ENCODE measurements at places on chromosomes 3 and 15.

GRCh38 chr3:145015253-145015652 lies 1043.6 kb downstream of the DIPK2A start:
- no peak for DNase-seq

- no peak for DNase-seq
These were observed 182.2 kb downstream of the NAALADL2 start for GRCh38 chr3:175041369-175041768.

DNA sequence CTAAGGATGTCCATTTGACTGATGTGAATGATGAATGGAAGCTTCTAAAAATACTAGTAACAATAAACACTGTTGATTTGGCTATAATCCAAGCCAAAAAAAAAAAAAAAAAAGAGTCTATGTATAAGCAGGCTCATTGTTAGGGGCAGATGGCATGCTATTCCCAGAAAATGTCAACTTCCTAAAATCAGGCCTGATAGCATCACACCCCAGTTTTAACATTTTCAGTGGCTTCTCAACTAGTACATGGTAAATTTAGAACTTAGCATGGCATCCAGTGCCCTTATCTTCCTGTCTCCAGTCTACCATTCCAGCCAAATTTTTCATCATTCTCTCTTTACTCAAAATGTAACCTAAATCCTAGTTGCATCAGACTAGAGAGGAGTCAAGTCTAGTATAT lies 288.2 kb upstream of the ZNF385D start:
- no peak for DNase-seq

DNA sequence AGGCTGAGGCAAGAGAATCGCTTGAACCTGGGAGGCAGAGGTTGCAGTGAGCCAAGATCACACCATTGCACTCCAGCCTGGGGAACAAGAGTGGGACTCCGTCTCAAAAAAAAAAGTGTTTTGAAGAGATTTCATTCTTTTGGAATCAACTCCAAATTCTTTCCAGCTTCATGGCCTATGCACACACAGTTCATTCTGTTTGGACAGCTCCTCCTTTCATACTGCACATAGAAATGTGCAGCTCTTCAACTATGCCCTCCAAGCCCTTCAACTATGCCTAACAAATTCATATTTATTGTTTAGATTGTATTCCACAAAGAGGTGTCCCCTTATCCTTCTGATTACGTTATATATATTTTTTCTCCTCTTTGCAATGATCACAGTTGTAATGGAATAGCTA lies 4.2 kb downstream of the TP53BP1 start:
- no peak for DNase-seq

DNA sequence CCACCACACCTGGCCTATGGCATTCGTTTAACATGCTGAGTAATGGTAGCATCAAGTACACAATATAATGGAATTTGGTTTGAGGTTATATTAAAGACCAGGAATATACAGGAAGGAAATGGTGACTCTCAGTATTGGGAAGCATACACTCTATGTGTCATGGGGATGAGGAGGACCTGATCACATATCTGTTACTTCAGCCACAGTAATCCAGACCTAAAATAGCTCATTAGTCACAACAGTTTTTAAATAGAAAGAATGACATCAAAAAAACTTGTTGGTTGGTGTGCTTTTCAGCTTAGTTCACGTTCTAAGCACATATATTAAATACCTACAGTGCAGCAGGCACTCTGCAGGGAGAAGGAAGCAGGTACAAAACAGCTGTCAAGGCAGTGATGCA lies 52.5 kb upstream of the ATP2C1 start:
- DNase-seq: no peak

GRCh38 chr3:156148946-156149381 lies 28.6 kb downstream of the KCNAB1 start:
- DNase-seq: no peak

GRCh38 chr3:32818970-32819511 lies 1.2 kb downstream of the TRIM71 start:
- no peak for DNase-seq

GRCh38 chr15:59966262-59966661 lies 37.8 kb upstream of the FOXB1 start:
- no peak for DNase-seq
